ENCODE measurements at places on chromosomes 6 and 20.

GRCh38 chr6:101232961-101233360 is 160.5 kb upstream of the GRIK2 start:
- no peaks in the 10 kb centered on the region for H3K27me3 ChIP-seq
- no peak overlapping the region for H3K4me3 ChIP-seq
- no peak for DNase-seq
- H3K4me1 ChIP-seq, result no peaks in the 10 kb centered on the region
- no peaks in the 10 kb centered on the region for H3K36me3 ChIP-seq
- no peak overlapping the region for H3K27ac ChIP-seq

GRCh38 chr6:76416821-76417605 is 344.6 kb upstream of the IMPG1 start:
- no peaks in the 10 kb centered on the region for H3K36me3 ChIP-seq
- H3K4me1 ChIP-seq, result no peaks in the 10 kb centered on the region
- DNase-seq, result no peak
- no peak overlapping the region for H3K4me3 ChIP-seq
- H3K27me3 ChIP-seq, result no peaks in the 10 kb centered on the region

DNA sequence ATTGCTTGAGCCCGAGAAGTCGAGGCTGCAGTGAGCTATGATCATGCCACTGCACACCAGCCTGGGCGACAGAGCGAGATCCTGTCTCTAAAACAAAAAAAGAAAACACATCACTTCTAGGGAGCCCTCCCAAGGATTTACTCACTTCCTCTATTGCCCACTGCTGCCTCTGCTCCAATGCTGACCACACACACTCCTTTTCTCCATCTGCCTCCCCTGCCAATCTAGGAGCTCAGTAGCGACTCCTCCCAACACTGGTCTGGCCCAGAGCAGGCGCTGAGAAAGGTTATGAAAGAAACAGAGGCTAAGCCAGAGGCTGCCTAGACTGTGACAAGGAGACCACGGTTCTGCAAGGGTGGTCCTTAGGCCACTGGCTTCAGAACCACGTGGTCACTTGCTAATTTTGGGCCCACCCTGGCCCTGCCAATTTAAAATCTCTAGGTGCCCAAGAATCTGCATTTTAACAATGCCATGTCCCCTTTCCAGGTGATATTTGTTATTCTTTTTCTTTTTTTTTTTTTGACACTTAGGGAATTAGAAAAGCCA is 1.3 kb upstream of the E2F1 start:
- peak overlapping the region; percentile 82 for H3K27ac ChIP-seq
- H3K36me3 ChIP-seq, result peaks cover 4% of the 10 kb centered on the region
- H3K27me3 ChIP-seq, result no peaks in the 10 kb centered on the region
- H3K4me1 ChIP-seq, result peaks cover 64% of the 10 kb centered on the region

GRCh38 chr6:116215414-116215813 is 38.5 kb downstream of the TSPYL4 start:
- no peak overlapping the region for H3K4me3 ChIP-seq
- DNase-seq, result no peak
- no peak overlapping the region for H3K27ac ChIP-seq
- H3K4me1 ChIP-seq, result no peaks in the 10 kb centered on the region

GRCh38 chr6:23137611-23138010 is 568.2 kb downstream of the HDGFL1 start:
- H3K27me3 ChIP-seq, result no peaks in the 10 kb centered on the region
- H3K27ac ChIP-seq, result no peak overlapping the region
- H3K4me1 ChIP-seq, result no peaks in the 10 kb centered on the region
- DNase-seq, result no peak

- no peak overlapping the region for H3K4me3 ChIP-seq
These were observed 68.4 kb downstream of the PCSK2 start for GRCh38 chr20:17295151-17295726.

GRCh38 chr6:170128346-170128745 is 162.5 kb downstream of the DLL1 start:
- no peak overlapping the region for H3K4me3 ChIP-seq
- peaks cover 2% of the 10 kb centered on the region for H3K27me3 ChIP-seq
- DNase-seq, result no peak
- no peaks in the 10 kb centered on the region for H3K4me1 ChIP-seq

- no peak for DNase-seq
- H3K4me1 ChIP-seq, result peaks cover 26% of the 10 kb centered on the region
- H3K36me3 ChIP-seq, result peaks cover 14% of the 10 kb centered on the region
- H3K27ac ChIP-seq, result no peak overlapping the region
These were observed 358.5 kb upstream of the RUNX2 start for GRCh38 chr6:44969446-44970185.
